ENCODE measurements at places on chromosomes 6 and 20.

DNA sequence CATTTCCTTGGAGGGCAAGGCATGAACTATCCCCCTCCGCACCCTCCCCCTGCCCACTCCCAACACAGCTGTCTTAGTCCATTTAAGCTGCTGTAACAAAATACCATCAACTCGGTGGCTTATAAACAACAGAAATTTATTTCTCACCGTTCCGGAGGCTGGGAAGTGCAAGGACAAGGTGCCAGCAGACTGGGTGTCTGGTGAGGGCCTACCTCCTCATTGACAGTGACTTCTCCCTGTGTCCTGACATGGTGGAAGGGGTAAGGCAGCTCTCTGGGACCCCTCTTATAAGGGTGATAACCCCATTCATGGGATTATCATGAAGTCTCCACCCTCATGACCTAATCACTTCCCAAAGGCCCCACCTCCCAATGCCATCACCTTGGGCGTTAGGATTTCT is 114.3 kb upstream of the MAFB start:
- no peak for DNase-seq

- DNase-seq = no peak
Observed at GRCh38 chr20:47493175-47493962, 8.3 kb upstream of the NCOA3 start.

- DNase-seq = no peak
Observed at GRCh38 chr6:16471910-16472297, 233.5 kb downstream of the GMPR start.

DNA sequence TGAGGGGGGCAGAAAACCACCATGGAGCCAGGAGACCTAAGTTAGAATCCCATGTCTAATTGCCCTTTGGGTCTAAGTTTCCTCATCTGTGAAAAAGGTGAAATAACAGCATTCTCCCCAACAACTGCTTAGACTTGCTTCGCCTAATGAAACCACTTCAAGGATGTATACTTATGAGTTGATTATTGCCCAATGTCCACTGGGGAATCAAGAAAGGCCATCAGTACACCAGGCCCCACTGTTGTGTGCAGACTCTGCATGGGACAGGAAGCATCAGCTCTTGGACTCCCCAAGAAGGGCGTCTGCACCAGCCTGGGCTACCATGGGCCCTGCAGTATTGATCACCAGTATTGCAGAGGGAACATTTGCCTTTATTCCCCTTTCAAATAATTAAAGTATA is 189.6 kb downstream of the MAFB start:
- DNase-seq = no peak

DNA sequence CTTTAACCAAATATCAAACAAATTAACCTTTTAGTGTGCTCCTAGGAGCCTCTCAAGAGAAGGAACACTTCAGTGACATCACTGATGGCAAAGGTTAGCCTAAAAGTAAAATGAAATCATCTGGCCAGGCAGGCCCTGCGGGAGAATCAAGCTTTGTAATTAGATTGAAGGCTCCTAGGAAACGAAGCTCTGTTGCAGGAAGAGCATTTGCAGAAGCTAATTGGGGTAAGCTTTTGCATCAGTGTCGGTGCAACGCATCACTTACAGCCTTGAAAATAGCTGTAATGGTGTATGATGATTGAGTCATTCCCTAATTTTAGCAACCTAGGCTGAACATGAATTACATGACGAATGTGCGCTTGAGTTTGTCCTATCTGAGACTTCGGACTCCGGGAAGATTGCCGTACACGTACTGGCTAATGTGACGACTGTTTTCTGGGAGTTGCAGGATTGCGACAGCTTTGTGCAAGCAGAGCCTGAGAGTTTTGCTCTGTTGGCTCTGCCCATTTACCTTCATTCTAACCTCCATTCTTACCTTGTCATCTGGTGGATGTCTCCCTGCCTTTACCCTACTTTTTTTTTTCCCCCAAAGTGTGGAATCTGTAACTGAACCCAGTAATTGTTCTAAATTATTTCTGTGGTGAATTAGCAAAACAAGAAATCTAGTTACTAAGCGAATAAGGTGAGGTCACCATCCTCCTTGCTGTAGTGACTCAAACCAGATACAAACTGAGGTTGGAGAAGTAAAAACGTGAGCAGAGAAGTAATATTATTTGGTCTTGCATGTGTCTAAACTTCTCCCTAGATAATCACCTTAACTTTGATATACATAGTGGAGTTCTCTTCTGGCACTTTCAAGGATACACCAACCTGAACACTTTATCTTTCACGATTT is 675.9 kb upstream of the CITED2 start:
- peak; percentile 21 for DNase-seq

- no peak for DNase-seq
Observed at GRCh38 chr6:100166956-100167355, 172.9 kb upstream of the MCHR2 start.

- DNase-seq = no peak
Observed at GRCh38 chr20:61146023-61146422, 106.0 kb upstream of the CDH4 start.

DNA sequence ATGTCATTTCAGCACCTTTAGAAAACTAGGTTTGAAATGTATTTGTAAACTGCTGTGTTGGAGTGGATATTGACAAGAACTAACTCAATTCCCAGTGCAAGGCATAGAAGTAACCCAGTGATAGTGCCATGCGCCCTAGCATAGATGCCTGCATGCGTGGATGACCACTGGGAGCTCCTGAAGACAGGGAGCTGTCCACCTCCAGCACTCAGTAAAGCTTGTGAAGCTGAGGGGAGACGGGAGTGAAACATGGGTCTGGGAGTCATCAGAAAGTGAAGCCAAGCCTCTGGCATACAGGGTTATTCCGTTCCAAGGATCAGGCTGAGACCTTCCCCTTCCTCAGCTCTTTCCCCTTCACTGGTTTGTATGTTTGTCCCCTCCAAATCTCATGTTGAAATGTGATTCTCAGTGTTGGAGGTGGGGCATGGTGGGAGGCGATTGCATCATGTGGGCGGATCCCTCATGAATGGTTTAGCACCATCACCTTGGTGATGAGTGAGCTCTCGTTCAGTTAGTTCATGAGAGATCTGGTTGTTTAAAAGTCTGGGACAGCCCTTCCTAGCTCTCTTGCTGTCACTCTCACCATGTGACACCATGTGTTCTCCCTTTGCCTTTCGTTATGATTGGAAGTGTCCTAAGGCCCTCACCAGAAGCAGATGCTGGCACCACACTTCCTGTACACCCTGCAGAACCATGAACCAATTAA is 146.5 kb upstream of the FERMT1 start:
- DNase-seq = peak; percentile 30

GRCh38 chr6:161001421-161001820 is 9.9 kb downstream of the MAP3K4 start:
- DNase-seq = no peak

DNA sequence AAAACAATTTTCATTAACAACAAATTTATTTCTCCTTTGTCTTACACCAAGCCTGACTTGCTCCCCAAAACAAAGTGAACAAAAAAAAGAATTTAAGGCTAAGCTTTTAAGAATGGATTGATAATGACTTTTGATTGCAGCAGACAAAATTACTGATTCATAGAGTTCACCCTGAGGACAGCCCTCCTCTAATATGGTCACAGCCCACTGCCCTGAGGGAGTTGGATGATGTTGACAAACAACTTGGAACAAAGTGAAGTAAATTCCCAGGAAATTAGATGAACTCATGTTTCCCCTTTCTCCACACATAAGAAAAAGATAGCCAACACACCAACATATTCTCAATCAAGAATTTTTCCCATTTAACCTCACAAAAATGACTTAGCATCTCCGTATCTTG is 7.7 kb upstream of the ISM1 start:
- no peak for DNase-seq

GRCh38 chr6:47091886-47092668 is 49.9 kb upstream of the ADGRF1 start:
- no peak for DNase-seq

DNA sequence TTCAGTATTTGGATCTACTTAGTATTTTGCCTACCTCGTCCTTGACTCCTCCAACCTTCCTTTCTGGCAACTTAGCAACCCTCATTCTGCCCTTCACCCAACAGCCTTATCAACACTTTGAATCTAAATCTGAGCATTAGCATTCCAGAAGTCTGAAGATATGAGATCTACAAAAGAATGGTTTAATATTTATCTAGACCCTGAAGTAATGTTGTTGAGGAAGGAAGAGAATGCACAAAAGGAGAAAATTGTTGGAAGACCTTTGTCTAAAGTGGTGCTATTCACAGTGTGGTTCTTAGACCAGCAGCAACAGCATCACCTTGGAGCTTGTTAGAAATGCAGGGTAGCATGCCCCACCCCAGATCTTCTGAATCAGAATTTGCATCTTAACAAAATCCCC is 198.2 kb upstream of the PLCB4 start:
- DNase-seq = no peak

DNA sequence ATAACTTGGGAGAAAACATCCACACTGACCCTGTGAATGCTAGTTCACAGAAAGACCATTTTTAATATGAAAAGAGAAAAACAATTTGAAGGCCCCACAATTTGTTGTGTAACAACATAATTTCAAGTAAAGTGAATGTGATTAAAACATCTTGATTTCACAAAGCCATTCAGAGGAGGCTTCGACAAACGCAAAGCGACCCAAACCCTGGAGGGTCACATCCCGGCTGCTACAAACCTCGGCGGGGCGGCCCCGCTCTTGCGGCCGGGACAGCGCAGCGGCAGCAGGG is 14.0 kb downstream of the FOXC1 start:
- no peak for DNase-seq

DNA sequence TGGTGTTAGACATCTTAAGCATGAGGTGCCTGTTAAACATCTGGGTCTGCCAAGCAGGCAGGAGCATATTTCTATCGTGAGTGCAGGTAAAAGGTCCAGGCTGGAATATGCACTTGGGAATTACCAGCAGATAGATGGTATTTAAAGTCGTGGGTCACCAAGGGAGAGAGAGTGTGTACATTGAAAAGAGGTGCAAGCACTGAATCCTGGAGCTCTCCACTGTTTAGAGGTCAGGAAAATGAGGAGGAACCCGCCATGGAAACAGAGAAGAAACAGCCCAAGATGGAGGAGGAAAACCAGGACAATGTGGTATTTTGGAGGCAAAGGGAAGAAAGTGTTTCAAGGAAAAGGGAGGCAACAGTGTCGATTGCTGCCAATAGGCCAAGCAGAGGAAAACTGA is 46.4 kb downstream of the TNFRSF21 start:
- no peak for DNase-seq

DNA sequence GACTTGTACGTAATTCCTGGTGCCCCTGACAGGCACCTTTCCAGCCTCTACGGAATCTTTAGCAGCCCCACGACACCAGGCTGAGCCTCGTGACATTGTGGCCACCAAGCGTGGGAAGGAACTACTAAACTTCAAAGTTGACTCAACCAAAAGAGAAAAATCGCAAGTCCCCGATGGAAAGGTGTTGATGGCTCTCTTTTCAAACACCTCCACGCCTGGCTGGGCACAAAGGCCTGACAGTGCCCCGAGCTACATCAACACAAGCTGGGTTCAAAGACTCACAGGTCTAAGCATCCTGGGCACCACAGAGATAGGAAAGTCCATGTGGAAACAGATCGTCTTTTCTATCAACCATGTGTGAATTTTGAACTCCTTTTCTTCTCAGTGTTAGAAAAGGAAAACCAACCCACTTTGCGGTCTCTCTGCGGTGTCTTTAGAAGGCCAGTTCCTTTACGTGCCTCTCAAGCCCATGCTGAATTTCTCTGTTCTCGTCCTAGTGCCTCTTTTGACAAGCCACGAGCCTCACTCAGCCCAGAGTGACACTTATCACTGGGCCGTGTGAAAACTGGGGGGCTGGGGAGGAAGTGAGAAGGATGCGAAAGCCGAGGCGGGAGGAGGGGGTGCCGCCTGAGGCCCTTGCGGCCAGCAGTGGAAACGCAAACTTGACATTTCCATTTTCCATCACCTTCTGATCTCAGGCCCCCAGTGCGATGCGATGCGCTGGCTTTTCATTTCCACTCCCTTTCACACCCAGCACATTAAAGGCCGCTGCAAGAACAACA is 59.4 kb downstream of the GFOD1 start:
- DNase-seq = peak; percentile 72

DNA sequence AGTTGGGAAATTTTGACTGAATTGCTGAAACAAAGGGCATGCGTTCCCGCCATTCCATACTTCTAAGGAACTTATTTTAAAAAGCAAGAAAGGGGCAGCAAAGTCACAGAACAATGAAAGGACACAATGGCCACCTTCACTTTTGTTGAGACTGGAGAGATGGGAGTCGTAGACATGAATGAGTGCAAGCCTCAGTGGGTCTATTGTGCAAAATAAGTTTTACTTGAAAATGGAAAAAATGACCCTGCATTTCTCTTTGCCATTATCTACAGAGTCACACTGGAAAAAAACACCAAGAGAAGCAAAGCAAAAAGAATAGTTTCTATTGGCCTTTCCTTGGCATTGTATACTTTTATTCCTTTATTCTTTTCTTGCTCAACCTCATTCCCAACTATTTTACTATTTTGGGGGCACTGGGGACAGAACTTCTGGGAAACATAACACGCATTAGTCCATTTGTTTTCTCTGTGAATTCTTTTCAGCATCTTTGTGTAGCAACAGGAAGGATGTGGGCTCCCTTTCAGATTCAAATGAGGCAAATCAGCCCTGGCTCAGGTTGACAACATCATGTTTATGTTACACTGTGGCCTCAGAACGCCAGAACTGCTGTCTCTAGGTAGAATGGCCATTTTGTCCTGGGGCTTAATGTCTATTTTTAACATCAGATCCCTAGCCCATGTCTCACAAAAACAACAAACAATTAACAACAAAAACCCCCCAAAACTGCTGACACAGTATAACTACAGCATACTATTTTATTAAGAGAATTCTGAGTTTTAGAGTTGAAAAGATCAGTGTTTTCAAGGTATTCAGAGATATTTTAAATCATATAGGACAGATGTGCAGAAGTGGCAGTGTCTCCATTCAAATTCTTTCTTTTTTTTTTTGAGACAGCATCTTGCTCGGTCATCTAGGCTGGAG is 122.2 kb downstream of the FYN start:
- peak; percentile 92 for DNase-seq

All from GM23338 (cell line).